T-helper 2 cell (primary cell): ENCODE measurements at places on chromosomes 6 and 20.

DNA sequence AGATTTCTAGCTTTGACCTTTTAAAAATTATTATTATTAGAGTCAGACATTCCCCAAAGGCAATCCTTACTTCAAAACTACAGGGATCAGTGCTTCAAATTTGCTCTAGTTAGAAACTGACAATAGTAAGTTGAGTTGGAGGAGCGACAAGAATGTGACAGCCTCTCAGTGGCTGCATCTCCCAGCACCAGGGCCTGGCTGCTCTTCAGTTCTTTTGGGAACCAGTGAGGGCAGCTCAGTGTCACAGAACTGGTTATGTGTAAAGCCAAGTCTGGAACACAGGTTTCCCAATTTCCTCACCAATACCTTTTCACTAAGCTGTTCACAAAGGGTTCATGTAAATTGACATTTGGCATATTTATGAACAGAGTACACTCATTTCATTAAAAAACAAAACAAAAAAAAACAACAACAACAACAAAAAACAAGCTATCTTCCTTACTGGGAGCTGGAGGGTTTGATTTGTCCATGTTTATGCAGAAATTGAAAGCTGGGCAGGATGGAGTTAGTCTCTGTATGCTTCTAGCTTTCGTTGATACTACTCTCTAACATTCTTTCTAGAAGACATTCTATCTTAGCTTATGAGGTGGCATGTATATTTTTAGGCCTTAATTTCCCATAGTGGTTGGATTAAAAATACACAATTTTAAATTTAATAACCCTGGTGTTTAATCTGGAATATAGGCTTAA, 95.0 kb downstream of the SAMD5 start:
- no peak for DNase-seq

- no peak for DNase-seq
These were observed 59.3 kb downstream of the EPB41L2 start for GRCh38 chr6:131003488-131004386.

DNA sequence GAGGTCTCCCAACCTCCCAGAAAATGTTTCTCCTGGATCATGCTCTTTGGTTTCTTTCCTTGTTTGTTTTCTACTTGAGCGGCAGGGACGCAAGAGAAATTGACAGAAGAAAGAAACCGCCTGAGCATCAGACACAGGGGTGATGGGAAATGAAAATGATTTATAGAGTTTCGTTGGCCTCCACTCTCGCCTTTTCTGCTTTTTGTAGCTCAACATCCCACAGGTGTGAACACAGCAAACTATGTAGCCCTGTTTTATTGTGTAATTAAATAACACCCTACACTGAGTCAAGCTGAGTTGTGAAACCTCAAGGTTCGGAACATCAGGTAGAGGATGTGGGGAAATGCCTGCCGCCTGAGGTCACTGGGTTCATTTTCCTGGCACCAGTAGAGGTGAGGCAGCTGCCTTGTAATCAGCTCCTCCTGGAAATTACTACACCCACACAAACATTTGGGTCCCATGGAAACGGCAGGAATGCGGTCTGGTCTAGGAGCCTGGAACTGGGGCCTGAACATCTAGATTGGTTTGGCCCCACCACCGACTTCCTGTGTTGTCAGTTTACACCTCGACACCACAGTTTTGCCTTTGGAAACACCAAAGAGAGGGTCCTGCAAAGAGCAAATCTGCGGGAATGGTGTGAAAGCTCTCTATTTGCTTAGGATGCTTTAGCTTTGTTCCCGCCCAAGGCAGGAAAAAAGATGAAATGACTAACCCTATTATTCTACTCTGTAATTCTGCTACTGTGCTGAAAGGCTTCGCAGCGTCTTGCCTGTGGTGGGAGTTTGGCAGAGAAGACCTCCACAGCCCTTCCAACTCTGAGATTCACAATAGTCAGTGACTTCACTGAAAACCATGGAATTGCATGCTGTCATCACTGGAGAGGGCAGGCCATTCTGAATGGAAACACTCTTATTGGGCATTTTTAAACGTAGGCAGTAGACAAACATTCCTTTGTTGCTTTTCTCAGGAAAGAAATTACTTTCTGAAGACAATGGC, 53.0 kb downstream of the ADAT2 start:
- DNase-seq, result no peak

GRCh38 chr20:10172998-10173655, 45.5 kb upstream of the SNAP25 start:
- DNase-seq, result no peak

DNA sequence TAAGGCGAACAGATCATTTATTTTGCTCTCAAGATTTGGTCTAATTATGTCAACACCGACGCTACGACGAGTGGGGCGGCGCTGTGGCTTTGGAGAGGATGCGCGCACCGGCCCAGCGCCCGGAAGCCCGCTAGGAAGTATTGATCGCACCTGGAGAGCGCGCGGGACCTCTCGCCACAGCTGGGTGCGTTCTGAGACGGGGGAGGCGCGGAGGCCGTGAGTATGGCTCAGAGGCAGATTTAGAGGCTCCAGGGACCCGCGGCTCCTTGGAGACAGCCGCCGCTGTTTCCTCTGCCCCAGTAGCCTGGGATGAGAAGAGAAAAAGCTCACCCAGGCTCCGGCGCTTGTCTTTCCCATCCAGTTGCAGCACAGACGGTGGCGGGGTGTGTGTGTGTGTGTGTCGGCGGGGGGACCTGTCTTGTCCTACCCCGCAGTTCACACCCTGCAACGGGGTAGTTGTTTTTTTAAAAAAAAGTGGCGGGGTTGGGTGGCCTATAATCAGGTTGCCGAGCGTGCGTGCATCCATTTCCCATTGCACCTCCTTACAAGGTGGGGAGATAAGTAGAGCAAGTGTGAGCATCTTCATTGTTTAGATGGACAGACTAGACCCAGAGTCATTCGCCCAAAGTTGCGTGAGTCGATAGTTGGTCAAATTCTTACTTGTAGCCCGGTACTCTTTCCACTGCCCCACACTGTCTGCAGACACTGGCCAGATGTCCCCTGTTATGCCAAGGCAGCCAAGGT, 11.2 kb downstream of the TFAP2D start:
- DNase-seq, result no peak

DNA sequence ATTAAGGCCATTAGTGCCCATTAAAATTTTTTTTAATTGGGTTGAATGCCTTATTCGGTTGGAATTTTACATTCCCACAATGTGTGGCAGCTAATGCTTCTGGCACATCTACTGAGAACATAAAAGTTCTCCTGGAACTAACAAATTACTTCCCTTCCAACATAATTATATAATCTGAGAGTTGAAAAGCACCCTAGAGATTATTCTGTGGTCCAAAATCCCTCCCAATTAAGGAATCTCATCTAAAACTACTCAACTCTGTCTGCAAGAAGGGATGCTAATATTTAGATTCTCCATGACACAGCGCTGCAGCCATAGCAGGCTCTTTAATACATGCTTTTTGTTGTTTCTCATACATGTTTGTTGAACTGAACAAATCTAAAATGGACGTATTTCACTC, 4.0 kb downstream of the NUDT3 start:
- DNase-seq, result no peak

DNA sequence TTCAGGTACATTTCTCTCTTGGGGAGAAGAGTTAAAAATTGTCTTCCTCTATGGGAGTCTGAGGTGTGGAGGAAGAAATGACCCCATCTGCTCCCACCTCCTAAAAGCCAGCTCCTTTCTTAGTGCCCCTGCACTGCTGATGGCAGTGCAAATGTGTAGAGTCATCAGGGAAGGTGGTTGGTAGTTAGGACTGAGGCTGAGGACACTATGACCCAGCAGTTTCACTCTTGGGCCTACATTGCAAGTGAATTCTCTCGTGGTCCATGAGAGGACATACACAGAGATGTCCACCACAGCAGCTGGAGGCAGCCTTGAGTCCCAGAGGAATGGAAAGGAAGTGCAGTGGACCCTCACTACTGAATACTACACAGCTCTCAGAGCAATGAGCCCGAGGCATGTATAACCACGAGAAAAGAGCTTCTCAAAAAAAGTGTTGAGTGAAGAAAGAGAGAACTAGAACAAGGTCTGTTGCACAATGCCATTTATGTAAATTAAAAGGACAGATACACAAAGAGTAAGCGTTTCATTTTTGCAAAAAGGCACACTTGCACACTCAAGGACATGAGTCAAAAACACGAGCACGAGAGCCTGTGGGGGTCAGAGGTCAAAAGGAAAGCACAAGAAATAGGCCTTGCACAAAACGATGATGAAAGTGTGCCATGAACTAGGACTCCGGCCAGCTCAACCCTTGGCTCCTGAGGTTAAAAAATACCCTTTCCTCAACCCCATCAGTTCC, 308.2 kb upstream of the PRND start:
- DNase-seq, result no peak

- no peak for DNase-seq
These were observed 97.2 kb downstream of the JAG1 start for GRCh38 chr20:10576411-10577090.

DNA sequence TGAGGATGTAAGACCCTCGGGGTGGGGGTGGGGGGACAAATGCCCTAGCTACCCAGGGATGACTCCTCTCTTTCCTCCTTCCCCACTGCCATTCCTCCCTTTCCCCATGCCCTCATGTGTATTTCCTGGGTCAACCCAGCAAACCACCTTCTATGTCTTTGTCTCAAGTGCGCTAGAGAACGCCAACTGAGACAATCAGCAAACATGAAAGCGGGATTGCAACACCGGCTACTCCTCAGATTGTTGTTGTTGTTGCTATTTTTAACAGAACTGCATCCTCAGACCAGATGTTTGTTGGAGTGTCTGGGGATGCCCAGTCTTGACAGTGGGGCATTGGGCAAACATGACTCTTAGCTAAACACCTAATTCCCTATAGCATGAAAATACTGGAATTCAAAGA, 39.3 kb upstream of the HIVEP1 start:
- DNase-seq, result no peak

DNA sequence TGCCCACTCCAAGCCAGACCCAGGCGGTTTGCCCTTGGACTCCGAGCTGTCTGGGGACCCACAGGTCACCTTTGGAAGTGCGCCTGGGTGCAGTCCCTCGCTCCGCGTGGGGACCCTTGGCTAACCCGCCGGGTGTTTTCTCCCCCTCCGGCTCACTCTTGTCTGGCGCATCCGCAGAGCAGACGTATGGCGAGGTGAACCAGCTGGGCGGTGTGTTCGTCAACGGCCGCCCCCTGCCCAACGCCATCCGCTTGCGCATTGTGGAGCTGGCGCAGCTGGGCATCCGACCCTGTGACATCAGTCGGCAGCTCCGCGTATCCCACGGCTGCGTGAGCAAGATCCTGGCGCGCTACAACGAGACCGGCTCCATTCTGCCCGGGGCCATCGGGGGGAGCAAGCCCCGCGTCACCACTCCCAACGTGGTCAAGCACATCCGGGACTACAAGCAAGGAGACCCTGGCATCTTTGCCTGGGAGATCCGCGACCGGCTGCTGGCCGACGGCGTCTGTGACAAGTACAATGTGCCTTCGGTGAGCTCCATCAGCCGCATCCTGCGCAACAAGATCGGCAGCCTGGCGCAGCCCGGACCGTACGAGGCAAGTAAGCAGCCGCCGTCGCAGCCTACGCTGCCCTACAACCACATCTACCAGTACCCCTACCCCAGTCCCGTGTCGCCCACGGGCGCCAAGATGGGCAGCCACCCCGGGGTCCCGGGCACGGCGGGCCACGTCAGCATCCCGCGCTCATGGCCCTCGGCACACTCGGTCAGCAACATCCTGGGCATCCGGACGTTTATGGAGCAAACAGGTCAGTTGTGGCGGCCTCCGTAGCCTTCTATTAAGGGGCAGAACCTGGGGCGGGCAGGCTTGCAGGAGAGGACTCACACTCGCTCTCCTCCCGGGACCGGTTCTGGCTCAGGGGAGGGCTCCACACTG, 1.1 kb downstream of the PAX1 start:
- DNase-seq, result peak; percentile 25

DNA sequence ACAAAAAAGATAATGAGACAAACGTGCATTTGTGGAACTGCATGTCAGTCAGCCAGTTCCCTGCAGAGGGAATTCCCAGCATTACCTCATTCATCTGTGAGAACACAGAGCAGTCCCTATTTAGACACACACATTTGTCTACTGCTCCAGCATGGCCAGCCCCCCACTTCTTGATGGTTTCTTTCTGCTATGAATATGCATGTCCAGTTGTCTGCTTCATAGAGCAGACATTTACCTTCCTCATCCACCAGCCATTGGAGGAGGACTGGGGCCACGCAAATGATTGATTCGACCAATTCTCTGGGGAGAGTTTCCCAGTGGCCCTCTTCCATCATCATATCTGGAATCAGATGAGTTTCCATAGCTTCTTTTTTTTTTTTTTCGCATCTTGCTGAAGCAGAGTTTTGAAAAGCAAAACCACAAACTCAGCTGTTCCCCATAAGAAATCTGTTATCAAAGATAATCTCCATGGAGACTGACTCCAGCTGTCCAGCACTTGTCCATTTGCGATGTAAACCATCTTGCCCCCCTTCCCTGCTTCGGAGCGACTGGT, 11.8 kb downstream of the ENPP1 start:
- DNase-seq, result no peak

DNA sequence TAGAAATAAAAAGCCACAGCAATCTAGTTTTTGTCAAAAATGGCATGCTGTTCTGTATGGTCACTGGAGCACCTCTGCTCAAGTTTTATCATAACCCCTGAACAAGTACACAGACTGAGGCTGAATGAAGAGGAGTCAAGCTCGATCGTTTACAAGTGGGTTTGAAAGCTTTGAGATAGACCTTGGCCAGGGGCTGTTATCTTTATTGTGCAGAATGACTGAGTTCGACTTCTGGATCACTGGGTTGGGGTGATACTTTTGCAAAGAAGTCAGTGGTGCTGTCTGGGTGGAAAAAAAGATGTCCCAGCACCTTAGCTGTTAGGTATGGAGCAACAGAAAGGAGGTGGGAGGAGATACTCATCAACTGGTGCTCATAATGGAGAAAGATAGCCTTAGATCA, 446.0 kb downstream of the HACE1 start:
- no peak for DNase-seq

GRCh38 chr6:99501762-99502161, 13.5 kb downstream of the USP45 start:
- no peak for DNase-seq

DNA sequence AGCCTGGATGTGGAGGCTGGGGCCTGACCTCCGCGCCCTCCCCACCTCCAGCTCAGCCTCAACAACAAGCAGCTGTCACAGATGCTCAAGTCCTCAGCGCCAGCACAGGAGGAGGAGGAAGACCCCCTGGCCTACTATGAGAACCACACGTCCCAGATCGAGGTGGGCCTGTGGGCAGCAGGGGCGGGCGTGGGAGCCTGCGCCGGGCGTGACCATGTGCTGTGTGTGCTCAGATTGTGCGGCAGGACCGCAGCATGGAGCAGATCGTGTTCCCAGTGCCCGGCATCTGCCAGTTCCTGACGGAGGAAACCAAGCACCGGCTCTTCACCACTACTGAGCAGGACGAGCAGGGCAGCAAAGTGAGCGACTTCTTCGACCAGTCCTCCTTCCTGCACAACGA, 23.5 kb downstream of the UQCC2 start:
- DNase-seq, result no peak

GRCh38 chr6:44480097-44480541, 92.6 kb downstream of the CDC5L start:
- DNase-seq, result no peak

DNA sequence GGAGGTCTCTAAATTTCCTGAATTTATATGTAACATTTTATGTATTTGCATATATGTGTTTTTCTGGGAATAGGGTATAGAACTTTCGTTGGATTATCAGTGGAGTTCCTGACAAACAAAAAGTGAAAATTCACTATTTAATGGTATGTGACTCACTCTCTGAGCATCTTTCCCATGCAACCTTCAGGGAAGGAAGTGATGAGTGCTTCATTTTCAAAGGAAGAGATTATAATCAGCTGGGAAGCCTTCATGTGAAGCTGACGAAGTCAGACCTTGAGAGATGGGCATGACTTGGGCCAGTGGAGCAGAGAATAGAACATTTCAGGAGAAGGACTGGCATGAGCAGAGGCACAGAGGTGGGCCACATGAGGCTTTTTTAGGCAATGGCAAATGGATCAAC, 72.7 kb downstream of the FAXC start:
- DNase-seq, result no peak
